ENCODE measurements at places on chromosomes 12 and 14.

DNA sequence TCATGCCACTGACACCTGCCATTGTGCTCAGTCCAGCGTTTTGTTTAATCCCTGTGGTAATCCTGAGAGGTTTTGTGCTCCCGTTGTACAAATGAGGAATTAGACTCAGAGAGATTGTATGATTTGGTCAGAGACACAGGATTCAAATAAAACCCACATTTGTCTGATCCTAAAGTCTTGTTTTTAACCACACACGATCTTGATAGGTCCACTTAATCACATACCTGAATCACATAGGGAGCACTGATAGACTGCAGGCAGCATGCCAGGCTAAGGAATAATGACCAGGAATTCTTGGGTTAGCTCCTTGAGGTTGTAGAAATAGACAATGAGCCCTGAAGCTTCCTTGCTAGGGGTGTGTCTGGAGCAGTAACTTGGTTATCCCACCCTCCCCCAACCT lies 202.6 kb upstream of the RGS6 start:
- DNase-seq: no peak

GRCh38 chr14:104970231-104971068 lies 7.7 kb downstream of the AHNAK2 start:
- DNase-seq: no peak

GRCh38 chr12:5792343-5792742 lies 152.7 kb downstream of the ANO2 start:
- no peak for DNase-seq

DNA sequence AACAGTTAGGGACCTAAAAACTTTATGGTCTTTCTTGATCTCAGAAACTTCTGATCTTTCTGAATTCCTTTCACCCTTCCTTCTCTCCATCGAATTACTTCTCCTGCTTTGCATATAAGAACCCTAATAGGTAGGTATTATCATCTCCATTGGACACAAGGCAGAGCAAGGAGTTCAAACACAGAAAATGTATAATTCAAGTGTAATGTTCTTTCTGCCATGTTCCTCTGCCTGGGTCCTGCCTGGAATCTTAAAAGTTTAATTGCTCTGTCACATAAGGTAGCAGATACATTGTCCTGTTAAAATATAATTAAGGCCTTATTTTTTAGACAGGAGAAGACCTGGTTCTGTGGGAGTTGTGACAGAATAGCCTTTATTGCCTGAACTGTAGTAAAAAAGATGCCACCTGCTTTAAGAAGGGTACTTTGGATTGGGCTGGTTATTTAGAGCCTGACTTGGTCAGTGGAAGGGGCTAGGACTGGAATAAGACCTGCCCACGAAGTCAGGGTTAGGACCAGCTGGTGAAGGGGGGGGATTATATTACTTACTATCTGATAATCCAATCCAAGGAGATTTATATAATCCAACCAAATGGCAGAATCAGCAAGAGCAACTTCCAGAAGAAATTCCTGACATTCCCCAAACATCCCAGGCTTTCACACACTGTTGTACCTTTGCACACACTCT lies 10.4 kb downstream of the G2E3 start:
- DNase-seq: no peak

DNA sequence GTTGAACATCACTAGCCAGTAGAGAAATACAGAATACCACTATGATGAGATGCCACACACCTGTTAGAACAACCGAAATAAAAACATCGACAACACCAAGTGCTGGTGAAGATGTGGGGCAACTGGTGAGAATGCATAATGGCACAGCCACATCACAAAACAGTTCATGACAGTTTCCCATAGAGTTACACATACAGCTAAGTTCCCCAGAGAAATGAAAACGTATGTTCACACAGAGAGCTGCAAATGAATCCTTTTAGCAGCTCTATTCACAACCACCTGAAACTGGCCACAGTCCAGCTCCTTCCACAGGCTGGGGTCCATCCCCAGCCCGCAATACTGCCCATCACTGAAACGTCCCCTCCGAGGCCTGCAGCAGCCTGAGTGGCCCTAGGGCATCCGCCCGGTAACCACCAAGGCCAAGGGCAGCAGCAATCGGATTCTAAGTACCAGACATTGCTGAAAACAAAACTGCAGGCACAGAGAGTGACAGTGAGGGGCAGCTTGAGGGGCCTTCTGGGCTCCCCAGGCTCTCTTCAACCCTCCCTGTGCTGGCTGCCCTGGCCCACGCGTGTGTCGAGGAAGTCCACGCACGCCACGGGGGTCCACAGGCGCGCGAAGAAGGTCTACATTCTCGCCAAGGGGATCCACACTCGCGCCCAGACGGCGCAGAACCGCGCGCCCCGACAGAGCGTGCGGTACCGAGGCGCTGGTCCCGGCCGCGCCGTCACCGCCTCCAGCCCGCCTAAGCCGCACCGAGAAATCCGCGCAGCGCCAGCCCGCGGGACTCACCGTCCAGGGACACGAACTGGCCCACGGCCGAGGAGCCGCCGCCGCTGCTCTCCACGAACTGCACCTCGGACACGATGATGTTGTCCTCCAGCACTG lies 903 bp downstream of the BRF1 start:
- no peak for DNase-seq

DNA sequence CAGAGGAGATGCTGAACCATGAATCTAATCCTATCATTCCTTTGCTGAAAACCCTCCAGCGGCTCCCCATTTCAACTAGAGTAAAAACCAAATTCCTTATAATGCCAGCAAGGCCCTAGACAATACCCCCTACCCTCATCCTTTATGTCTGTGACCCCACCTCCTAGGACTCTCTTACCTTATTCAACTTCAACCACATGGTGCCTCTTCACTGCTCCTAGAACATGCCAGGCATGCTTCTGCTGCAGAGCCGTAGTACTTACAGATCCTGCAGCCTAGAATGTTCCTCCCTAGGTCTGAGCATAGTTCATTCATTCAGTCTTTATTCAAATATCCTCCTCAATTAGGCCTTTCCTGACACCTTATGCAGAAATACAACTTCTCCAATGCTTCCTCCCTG lies 54.9 kb downstream of the DCAF5 start:
- DNase-seq: no peak

- DNase-seq: no peak
Observed at GRCh38 chr12:8455727-8456360, at the start of gene CLEC6A. Gene CLEC6A, plus strand, starts transcription at chr12:8455962. Its CDS starts 150 bp downstream, at chr12:8456112.

DNA sequence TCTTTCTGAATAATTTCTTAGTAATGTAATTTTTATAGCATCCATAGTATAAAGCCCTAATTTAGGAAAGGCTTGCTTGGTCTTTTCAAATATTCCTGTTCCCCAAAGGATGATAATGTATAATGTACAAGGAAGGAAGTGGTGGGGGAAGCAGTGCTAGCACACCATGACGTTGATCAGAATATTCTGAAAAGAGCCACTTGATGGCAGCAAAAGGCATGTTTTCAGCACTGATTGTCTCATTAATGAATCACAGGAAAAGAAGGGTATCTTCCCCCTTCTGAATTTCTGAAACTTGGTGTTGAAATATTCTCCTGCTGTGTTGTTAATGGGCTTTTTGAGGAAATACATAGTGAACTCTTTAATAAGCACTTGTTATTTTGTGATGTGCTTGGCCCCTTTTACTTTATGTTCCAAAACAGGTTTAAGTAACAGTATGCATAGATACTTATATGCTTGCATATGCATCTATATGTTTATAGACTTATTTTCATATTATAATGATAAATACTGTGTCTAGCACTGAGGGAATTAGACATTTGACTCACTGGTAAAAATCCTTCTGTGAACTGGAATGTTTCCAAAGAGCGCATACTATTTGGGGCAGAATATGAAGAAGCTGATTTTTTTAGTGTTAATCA lies 122.0 kb downstream of the TMEM117 start:
- no peak for DNase-seq

DNA sequence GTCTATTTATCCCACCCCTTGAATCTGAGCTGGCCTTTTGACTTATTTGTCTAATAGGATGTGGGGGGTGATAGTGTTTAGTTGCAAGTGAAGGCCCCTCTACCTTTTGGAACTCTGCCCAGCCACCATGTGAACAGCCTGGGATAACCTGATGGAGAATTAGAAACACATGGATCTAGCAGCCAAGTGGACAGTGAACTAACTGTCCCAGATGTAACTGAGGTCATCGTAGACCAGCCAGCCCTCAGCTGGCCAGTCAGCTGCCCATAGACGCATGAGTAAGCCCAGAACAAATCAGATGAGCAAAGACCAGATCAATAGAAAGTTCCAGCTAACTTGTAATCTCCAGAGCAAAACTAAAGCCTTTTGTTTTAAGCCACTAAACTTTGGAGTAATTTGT lies 19.0 kb downstream of the KLRB1 start:
- DNase-seq: peak; percentile 1

DNA sequence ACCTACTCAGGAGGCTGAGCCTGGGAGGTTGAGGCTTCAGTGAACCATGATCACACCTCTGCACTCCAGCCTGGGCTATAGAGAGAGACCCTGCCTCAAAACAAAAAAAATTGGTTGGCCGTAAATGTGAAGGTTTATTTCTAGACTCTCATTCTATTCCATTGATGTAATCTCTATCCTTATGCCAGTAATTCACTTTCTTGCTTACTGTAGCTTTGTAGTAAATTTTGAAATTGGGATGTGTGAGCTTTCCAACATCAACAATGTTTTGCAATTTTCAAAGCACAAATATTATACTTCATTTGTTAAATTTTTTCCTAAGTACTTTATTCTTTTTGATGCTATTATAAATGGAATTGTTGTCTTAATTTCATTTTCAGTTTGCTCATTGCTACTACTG lies 24.6 kb downstream of the LIN52 start:
- DNase-seq: no peak

DNA sequence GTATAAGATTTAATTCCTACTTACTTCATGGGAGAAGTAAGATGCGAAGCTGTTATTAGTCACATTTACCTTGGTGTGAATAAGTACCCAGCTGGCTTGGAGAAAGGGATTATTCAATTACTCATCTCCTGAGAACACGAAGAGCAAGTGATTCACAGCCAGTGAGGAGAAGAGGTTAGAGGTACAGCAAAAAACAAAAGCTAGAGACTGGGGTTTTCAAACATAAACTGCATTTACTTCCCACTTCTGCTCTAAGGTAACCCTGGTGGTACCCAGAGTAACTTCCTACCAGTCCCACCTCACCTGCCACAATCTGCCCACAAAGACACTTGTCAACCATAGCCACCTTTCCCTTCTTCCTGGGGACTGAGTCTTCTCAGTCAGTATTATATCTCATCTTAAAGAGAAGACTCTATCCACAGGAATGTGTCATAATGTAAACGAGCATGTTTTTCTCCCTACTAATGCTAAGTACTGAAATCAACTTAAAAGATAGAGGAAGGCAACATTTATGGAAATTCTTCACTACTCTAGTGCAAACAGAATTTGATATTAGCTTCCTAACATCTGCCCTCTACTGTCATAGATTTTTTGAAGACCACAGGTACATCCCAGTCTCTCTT lies 6.0 kb upstream of the IL22 start:
- no peak for DNase-seq

DNA sequence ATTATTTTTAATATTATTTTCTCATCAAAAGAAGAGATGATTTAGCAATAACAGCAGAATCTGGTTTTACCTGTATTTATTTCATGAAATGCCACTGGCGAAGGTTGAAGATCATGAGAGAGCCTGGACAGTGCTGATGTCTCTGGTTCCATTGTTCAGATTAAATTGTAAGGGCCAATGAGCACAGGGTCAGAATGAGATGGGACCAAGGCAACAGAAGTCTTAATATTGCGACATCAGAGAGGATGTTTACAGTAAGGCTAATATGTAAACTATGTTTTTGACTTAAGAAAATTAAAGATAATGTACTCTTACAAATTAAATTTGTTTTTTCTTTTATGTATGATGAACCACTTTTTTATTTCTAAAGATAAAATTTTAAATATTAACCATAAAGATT lies 35.2 kb upstream of the KLRD1 start:
- DNase-seq: no peak

DNA sequence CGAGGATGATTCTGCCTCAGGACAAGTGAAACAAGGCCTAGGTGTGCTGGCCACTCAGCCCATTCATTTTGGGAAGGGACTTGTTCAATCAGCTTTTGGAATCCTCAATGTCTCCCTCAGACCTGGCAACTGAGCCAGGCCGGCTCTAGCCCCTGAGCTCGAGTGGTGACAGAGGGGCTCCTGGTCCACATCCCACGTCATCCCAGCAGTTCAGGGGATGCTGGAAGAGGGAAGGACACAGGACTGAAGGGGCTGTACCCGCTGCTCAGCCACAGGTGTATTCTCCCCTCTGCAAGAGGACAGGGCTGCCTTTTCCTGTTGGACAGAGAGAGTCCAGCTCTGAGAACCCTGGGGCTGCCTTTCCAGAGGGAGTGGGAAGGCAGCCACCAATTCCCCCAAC lies 244.6 kb upstream of the SFSWAP start:
- no peak for DNase-seq

- peak; percentile 25 for DNase-seq
Observed at GRCh38 chr12:54358191-54358944, 5.9 kb downstream of the GPR84 start.
